ENCODE measurements at places on chromosomes 12 and 14.

GRCh38 chr12:39464976-39465695 is 22.2 kb upstream of the KIF21A start:
- no peak for DNase-seq

DNA sequence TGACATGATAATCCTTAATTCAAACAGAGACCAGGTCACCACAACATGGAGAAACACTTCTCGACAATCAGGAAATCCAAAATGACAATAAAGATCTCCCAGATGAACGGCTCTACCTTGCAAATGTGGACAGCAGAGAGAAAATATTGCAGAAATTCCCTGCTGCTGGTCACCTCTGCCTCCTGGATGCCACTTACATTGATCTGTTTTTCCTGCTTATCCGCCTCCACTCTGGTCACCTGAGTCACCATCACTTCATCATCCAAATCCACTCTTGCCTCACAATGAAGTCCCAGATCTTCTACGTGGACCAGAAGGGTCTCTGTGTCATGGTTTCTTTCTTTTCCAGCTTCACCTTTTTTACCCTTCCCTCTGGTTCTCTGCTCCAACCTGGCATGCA is 21.1 kb downstream of the TTC9 start:
- no peak for DNase-seq

DNA sequence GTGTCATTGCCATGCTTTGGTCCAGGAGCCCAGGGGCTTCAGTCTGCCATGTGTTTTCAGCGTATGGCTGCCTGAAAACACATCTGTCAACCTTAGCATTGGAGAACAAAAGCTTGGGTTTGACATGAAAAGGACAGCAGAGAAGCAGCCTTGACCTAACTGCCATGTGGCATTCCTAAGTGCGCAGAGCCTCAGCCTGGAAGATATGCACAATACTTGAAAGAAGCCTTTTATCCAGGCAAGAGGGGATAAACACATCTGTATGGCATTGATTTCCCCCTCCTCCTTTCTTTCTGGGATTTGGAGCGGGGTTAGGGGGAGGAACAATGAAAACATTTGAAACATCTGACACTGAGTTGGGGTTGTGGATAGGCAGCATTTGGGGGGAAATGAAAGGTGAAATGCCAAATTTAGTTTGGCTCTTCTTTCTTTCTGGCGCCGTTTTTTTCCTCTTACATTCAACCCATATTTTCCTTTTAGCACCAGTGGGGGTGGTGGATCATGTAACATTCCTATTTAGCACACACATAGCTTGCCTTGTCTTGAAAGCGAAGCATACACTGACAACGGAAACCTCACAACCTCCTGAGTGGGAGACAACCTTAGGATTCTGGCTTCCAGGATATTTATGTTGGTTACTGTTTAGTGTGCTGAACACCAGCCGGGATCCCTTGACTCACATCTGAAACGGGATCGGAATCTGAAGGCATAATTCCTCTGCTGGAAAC is 177.0 kb downstream of the C12orf75 start:
- no peak for DNase-seq

- no peak for DNase-seq
These were observed 80.3 kb downstream of the NKX2-1 start for GRCh38 chr14:36439766-36440165.

- DNase-seq: no peak
These were observed 6.6 kb upstream of the ABCD2 start for GRCh38 chr12:39626033-39626814.

DNA sequence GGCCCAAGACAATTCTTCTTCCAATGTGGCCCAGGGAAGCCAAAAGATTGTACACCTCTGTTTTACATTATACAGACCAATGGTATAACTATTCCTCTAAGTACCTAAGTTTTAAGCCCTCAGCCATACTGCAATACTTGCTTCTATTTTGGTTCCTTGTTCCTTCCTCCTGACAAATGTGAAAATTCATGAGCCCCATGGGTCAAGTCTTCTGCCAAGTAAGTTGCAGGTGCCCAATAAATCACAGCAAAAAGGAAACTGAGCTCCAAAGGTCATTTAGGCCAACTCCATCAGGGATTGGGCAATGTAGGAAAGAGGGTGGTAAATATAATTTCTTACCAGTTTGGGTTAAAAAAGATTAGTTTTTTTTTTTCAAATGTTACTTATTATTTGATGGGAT is 57.7 kb upstream of the NPFF start:
- no peak for DNase-seq

GRCh38 chr12:26341491-26341890 is 146.1 kb downstream of the SSPN start:
- DNase-seq: no peak

DNA sequence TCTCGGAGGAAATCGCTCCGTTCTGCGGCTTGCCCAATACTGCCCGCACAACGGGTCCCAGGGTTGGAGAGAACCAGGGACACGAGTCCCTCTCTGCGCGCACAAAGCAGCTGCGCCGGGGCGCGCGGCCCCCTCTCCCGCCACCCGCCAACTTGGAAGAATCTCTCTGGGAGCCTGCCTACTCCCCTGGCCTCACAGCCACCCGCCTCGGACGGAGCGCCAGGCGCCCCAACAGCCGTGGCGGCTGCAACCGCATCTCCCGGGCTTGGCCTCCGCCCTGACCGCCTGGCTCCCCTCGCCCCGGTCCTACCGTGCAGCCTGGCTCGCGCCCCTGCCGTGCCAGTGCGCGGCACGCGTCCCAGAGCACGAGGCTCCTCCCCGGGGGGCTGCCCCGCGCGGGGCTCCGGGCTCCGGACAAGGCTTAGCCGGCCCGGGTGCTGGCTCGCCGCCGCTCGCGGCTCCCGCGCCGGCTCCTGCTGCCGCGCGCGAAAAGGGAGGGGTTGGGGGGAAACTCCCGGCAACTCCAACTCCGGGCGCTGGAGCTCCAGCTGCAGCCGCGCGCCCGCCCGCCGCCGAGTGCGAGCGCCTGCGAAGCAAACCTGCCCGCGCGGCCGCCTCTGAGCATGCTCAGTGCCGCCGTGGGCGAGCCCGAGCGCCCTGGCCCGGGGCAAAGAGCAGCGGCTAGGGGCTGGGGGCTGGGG is at the start of gene STXBP6:
Gene STXBP6, minus strand, starts transcription at position 580 of the 701 bp plus-strand sequence. CDS start 75,329 bp downstream, outside the sequence.
- peak; percentile 38 for DNase-seq

GRCh38 chr12:51071663-51072062 is 11.7 kb downstream of the CSRNP2 start:
- no peak for DNase-seq

DNA sequence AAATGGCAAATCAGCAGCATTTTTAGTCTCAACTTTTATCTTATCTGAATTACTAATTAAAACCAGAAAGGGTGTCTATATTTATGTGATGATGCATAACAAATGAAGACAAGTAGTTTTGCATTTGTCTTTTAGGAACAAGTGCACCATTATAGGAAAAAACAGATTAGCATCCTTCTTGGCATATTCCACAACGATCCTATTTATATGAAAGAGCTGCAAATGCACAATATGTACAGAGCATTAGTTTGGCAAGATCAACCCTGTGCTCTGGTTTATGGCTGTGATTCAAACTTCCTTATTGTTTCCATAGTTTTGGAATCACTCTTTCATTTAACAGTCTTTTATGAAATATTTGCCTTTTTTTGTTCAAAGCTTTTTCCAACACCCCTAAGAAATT is 486.8 kb downstream of the KCNH5 start:
- DNase-seq: no peak

DNA sequence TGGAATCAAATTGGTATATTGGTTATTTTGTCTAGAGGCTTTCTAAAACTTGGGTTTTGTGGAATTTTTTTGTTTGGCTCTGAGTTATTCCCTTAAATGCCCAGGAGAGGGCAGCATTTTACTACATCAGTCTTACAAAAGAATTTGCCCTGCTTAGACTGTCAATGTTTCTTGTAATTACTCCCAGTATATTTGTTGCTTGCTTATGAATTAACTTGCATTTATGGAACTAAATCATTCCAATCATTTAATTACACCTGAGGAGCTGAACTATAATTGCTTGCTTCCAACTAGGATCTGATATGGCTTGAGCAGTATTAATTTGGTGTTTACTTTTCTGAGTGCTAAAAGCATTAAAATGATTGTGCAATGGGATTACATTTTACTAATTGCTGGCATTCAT is 48.7 kb downstream of the MIPOL1 start:
- peak; percentile 20 for DNase-seq

- no peak for DNase-seq
These were observed 14.2 kb upstream of the OAS2 start for GRCh38 chr12:112964067-112964670.

- no peak for DNase-seq
These were observed 342.6 kb downstream of the NOVA1 start for GRCh38 chr14:26255213-26255612.

DNA sequence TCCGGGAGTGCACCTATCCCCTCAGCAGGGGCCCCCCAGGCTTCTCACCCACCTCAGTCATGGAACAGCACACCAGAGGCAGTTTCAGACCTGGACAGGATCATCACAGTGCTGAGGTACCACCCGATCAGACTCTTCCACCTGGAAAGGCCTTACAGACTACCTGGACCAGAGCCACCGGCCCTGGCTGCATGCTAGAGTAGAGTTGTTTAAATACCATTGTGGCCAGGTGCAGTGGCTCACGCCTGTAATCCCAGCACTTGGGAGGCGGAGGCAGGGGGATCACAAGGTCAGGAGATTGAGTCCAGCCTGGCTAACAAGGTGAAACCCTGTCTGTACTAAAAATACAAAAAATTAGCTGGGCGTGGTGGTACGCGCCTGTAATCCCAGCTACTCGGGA is 61.5 kb downstream of the TSPAN11 start:
- DNase-seq: no peak

GRCh38 chr12:11500861-11501230 is 105.5 kb upstream of the PRB2 start:
- no peak for DNase-seq

DNA sequence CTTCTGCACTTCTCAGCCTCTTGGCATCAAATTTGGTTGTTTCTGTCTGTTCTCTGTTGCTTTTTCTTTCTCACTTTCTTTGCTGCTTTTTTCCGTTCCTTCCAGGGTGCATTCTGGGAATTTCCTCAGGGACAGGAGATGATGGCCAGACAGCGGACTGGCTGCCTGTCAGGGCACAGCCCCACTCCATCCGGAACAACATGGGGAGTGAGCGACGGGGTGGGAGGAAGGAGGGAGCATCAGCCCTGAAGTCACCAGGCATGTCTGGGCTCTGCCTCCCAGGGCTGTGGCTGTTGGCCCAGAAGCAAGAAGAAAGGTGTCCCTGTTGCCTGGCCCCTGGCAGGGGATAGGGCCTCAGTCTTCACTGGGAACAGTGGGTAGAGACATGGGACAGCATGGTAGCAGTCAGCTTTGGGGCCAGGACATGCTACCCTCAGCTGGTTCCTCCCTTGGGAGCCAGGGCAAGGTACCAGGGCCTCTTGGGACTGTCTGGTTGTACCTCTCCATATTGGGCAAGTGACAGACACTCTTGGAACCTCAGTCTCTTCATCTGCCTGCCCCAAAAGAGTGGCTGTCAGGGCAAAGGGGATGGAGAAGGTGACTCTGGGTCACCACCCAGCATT is 8.6 kb downstream of the PGF start:
- peak; percentile 34 for DNase-seq

- DNase-seq: no peak
These were observed 54.9 kb downstream of the STXBP6 start for GRCh38 chr14:24995016-24995415.
